ENCODE measurements at places on chromosomes 12 and 14.

GRCh38 chr12:28191051-28192048 lies 1.1 kb downstream of the CCDC91 start:
- DNase-seq: peak; percentile 55

GRCh38 chr12:67002720-67003119 lies 266.4 kb upstream of the CAND1 start:
- DNase-seq: no peak

GRCh38 chr12:105474672-105475071 lies 144.2 kb downstream of the C12orf75 start:
- peak; percentile 22 for DNase-seq

- DNase-seq: no peak
These were observed 40.8 kb downstream of the DBX2 start for GRCh38 chr12:45010059-45010458.

DNA sequence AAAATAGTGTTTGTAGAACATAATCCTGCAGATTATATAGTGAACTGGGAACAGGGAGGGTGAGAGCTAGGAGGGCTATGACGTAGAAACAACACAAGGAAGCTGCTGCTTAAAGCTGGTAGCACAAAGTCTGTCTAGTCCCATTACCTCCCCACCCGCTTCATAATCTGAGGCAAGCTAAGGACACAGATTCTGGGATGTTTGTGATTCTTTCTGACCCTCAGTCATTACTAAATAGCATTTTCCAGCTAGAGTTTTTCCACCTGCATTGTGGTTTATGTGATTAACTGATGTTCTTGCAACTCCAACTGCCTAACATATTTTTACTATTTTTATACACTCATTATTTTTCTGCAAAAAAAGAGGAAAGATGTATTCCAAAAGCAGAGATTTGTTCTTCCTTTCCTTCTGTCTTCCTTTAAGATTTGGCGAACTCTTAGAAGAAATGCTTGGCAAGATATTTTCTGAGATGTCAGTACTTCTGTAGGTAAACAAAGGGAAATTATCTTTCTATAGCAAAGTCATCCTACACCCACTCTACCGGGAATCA lies 293.2 kb upstream of the FAR2 start:
- DNase-seq: no peak

DNA sequence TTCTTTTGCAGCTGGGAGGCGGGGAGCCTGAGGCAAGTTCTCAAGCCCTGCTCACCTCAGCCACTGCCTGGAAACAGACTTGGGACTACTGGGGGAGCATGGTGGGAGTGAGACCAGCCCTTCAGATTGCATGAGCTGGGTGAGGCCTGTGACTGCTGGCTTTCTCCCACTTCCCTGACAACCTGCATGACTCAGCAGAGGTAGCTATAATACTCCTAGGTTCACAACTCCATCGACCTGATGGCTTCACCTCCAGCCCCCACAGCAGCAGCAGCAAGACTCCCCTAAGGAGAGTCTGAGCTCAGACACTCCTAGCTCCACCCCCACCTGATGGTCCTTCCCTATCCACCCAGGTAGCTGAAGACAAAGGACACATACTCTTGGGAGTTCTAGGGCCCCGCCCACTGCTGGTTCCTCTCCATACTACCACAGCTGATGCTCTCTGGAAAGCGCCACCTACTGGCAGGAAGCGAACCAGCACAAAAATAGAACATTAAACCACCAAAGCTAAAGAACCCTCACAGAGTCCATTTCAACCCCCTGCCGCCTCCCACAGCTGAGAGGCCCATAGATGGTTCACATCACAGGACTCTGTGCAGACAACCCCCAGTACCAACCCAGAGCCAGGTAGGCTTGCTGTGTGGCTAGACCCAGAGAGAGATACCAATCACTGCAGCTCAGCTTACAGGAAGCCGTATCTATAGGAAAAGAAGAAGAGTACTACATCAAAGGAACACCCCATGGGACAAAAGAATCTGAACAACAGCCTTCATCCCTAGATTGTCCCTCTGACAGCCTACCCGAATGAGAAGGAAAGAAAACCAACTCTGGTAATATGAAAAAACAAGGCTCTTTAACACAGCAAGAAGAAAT lies 68.7 kb downstream of the RPAP3 start:
- no peak for DNase-seq

DNA sequence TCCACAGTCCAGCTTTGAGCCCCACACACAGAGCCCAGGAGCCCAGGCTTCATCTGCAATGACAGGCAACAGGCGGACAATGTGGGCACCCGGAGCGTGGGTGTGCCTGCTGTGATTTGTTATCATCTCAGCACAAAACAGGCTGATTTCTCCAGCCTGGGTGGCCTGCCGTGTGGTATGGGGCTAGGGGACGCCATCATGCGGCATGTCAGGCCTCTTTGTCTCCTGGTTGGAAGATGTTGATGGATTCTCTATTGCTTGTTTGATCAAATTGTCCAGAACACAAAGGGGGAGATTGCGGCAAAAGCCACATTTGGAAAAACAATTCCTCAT lies 147.1 kb downstream of the KIF26A start:
- DNase-seq: no peak

- no peak for DNase-seq
These were observed 52.6 kb downstream of the BICDL1 start for GRCh38 chr12:120041386-120042231.

DNA sequence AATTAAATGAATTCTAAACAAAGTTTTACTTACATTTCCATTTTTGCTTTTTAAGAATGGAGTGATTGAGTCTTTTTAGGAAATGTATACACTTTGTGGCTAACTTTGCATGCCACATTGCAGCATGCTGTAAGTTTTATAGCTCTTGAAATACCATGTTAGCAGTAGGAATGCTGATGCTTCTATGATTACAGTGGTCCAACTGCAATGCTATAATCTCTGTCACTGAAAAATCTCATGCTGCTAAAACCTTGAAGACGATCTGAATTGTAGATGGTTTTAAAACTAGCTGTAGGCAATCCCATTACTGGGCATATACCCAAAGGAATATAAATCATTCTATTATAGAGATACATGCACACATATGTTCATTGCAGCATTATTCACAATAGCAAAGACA lies 127.6 kb downstream of the WIF1 start:
- no peak for DNase-seq

DNA sequence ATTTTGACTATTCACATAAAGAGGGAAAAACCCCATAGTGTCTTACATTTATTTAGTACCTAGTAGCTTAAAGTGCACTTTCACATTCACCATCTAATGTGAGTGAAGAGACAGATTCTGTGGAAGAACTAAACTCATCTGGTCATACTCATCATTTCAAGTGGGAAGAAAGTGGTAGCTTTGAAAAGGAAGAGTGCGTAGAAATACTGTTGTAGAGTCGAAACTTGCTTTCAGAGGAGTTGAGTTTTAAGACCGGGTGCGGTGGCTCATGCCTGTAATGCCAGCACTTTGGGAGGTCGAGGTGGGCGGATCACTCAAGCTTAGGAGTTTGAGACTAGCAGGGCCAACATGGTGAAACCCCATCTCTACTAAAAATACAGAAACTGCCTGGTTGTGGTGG lies 222.2 kb downstream of the ERC1 start:
- DNase-seq: no peak

Measured in IMR-90 (cell line).